ENCODE measurements at places on chromosomes 12 and 14.

DNA sequence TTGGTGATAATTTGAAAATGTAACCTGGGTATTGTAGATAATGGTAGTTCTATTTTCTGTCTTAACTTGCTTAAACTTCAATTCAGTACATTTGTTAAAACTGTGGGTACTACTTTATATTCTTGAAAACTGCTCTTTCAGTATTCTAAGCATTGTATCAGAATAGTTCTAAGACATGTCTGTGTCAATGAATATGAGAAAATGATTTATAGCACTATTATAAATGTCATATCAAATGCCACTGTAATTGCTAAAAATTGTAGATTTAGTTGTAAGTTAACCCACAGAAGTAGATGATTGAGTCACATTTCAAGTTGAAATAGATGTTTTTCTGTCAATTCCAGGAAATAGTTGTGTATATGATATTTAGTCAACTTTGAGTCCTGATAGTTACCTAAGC lies 2.4 kb downstream of the NAA30 start:
- no peak for DNase-seq

DNA sequence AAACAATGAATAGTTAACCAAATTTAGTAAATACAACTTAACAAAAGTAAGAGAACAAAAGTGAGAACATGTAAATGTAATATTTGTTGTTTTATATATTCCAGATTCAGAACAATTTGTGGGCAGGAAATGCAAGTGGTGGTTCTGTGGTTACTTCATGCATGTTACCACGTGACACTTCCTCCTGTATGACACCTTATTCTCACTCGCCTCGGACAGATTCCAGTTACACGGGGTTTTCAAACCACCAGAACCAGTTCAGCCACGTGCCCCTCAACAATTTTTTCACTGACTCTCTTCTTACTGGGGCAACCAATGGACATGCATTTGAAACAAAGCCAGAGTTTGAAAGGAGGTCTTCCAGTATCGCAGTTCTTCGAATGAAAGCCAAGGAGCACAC lies 21.0 kb downstream of the ALX1 start:
- DNase-seq, result no peak

DNA sequence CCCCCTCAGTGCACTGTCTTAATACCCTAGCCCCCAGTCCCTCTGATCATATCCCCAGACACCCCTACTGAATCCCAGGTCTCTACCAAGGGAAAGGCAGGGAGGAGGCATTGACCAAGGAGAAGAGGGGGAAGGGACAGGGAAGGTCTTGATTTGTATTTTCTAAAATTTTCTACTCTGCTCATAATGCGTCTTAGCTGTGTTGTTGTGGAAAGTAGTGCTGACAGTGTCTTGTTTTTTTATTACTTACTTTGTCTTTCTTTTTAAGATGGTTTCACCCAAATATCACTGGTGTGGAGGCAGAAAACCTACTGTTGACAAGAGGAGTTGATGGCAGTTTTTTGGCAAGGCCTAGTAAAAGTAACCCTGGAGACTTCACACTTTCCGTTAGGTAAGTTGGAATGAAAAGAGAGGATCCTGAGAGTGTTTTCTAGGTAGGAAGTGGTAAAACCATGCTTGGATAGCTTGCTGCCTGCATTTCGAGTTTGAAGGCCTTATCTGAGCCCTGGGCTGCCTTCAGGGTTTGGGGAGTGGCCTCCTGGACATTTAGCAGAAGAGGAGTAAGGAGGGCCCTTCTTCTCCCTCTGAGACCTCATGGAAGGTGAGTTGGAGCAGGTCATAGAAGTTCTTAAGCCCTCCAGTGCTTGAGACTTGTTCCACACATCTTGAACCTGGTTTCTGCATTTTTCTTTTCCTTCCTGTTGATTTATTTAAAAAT lies 27.4 kb downstream of the PTPN11 start:
- no peak for DNase-seq

DNA sequence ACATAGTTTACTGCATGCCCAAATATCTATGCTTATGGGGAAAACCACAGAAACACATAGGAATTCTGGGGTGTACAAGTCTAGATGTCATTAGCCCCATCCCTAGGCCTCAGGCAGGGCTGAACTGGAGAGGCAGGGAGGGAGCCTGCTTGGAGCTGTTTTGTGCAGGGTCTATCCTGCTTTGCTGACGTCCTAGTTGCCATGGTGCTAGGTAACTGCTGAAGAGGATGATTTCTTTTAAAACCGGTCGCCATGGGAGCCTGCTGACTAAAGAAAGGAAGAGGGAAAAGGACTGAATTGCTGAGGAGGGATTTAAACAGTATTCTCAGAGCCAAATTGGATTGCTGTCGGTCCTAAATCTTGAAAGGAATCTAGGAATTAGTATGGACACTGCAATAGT lies 10.7 kb downstream of the GPR19 start:
- DNase-seq, result no peak

GRCh38 chr14:30020271-30020670 lies 92.6 kb upstream of the PRKD1 start:
- DNase-seq, result no peak

DNA sequence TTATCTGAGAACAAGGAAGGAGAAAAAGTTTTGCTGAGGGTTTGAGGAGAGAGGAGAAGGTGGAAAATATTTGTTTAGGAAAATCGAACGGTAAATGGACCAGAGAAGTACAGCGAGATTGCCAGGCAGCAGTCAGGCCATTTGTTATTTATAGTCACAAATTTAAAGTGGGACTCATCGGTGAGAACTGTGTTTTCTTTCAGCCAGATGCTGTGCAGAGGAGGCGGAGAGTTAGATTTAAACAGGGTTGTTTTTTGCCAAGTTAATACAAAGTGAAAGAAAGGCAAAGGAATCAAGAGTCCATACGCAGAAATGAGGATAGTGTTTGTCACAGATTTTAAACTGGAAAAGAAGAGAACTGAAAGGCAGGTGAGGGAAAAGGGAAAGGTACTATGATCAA lies 200.6 kb upstream of the CNOT2 start:
- DNase-seq, result no peak

- no peak for DNase-seq
These were observed 270.6 kb downstream of the PAWR start for GRCh38 chr12:79420146-79420618.
